ENCODE measurements at places on chromosomes 4 and X.

- DNase-seq, result no peak
Observed at GRCh38 chr4:98434816-98435215, 173.6 kb downstream of the RAP1GDS1 start.

DNA sequence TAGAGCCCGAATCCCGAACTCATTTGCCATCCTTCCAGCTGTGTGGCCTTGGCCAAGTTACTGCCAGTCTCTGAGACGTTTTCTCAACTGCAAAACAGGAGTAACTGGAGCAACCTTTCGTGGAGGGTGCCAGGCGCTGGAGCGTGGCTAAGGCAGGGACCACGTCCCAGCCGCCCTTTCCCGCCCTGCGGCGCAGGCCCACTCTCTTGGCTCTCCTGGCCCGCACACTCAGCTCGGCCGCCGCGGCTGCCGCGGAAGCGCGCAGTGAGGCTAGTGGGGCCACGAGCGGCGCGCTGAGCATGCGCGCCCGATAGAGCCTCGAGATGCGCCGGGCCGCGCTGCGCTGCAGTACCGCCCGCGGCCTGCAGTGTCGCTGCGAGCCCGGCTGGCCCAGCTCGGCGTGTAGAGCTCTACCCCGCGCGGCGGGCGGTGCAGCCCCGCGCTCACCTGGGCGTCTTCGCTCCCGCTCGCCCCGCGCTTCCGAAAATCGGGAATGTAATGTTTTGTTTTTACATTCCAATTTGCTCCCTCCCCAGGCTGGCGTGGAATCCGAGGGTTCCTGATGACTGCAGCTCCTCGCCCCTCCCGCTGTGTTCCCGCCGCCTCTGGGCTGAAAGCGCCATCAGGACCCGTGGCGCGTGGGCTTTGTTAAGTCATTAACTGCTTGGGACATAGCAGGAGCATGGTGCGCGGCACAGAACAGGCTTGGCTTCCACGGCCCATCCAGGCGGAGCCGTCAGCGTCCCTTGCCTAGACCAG lies 4.0 kb upstream of the ZNF518B start:
- DNase-seq, result peak; percentile 75

DNA sequence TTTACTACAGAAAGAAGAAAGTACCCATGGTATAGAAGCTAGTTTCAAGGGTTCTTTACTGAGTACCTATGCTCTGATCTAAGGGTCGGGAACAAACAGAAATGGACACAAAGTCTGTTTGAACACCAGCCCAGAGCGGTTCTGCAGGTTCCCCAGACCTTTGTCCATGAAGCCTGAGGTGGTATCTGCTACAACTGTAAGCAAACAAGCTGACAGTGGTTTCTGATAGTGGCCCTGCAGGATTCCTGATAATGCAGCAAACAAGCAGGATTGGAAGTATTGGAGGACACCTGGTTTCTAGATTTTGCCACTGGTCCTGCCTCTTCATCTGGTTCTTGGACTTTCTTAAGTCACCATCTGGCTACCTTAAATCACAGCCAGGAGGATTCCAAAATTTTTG lies 23.7 kb downstream of the SMPX start:
- no peak for DNase-seq

GRCh38 chrX:150200820-150201287 lies 162.3 kb upstream of the MAMLD1 start:
- peak; percentile 31 for DNase-seq

DNA sequence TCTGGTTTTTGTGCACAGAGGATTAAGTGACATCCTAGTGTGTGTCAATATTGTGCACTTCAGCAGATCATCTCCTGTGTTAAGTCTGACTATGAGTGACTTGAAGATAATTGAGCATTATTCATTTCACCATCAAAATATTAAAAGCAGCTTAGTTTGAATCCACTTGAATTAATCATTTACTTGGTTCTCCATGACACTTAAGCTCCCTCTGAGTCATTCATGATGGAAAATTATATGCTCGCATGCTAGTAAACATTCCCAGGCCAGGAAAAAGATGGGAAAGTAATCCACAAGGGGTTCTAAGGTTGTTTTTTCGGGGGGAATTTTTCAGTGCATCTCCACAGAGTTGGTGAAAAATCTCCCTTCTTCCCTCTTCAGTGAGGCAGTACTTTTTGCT lies 97.2 kb upstream of the EOLA2 start:
- no peak for DNase-seq

GRCh38 chr4:32929796-32930699 lies 2209.9 kb downstream of the PCDH7 start:
- DNase-seq, result no peak

DNA sequence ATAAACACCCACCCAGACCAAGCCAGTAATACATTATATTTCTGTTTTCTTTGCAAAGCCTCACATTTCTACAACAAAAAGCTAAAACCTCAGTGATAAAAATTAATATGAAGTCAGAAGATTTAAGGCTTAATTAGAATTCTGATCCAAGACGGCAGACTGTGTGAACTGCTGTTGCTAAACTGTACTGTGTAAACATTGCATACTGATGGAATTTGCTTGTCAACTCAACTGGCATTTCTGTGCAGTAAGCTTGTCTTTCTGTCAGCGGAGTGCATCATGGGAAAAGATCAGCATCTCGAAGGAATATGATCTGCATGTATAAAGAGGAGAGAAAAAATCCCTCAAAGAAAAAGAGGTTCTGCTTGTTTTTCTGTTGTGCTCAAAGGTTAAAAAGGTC lies 69.4 kb upstream of the SPANXB1 start:
- no peak for DNase-seq

- no peak for DNase-seq
Observed at GRCh38 chrX:16435399-16435986, 214.5 kb upstream of the S100G start.

DNA sequence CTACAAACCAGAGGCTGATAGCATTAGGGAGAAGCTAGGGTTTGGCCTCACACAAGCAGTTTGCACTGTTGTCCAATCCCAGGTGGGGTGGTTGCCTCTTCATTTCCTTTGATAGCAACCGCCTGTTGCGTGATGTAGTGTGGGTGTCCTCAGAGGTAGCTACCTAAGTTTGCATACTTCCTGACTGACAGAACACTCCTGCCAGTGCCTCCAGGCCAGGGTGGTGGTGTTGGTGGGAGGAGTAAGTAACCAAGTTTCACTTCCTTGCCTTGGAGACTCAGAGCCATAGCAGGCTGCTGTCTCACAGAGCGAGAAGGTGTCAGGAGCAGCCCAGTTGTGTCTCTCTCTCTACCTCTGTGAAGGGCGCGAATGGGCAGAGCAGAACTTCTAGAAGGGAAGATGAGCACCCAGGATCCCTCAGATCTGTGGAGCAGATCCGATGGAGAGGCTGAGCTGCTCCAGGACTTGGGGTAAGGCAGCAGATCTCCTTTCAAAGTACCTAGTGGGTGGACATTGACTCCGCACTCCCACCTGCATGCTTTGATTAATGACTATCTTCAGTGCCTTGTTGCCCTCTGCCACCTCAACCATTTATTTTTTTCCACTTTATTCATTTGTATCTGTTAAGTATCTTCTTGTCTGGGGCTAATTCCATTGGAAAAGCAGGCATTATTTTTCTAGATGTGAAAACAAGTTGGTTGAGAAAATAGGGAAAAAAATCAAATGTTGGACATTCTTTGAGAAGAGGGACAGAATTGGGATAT lies at the start of gene DAPP1:
DAPP1 (plus strand) TSS at position 283 of the 764 bp plus-strand sequence; CDS start at position 370, 87 bp downstream.
- peak; percentile 33 for DNase-seq
